ENCODE measurements at places on chromosomes 11 and 22.

- no peak for DNase-seq
Measured at GRCh38 chr11:115643549-115644270, 139.5 kb upstream of the CADM1 start.

GRCh38 chr11:113614097-113614496, 92.0 kb downstream of the TMPRSS5 start:
- DNase-seq, result no peak

DNA sequence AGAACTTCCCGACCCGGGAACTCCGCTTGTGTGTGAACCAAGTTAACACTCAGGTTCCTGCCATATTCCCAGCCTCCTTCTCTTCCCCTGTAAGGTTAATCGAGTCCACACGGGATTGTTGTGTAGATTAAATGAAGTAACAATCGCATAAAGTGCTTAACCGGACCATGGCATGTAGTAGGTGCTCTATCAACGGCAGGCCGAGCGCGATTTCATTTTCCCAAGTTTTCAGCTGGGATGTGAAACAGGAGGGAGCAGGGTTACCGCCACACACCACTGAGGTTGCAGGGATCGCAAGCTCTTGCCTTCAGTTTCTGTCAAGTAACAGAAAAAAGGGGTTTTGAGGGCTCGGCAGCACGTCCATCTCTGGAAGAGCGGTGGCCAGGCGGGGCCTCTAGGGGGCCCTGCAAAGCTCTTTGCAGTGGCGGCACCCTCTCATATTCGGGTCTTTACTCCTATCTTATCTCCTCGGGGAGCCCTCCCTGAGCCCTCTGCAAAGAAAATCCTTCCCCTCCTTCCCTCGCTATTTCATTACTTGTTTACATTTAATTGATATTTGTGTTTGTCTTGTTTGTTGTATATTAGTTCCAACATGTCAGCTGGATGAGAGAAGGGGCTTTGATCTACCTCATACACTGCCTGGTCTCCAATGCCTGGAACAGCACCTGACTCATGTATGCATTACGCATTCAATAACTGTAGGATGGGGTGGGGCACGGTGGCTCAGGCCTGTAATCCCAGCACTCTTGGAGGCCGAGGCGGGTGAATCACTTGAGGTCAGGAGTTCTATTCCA, 816 bp upstream of the PLEKHA7 start:
- peak; percentile 43 for DNase-seq

DNA sequence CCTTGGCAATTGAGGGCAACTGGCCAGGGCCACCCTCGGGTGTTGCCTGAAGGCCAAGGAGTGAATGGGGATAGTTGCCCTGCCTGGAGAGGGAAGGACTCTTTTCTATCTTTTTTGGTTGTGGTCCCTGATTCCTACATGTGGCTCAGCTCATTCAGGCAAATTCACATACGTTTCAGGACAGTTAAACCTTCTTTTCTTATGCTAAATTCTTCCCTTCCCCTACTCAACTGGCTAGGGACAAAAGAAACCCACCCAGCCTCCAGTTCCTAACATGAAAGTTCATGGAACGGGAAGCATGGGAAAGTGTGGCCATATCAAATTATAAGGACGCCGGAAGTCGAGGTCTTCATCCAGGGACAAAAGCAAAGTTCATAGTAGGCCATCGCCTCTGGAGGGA, 26.3 kb upstream of the APLNR start:
- DNase-seq, result no peak

DNA sequence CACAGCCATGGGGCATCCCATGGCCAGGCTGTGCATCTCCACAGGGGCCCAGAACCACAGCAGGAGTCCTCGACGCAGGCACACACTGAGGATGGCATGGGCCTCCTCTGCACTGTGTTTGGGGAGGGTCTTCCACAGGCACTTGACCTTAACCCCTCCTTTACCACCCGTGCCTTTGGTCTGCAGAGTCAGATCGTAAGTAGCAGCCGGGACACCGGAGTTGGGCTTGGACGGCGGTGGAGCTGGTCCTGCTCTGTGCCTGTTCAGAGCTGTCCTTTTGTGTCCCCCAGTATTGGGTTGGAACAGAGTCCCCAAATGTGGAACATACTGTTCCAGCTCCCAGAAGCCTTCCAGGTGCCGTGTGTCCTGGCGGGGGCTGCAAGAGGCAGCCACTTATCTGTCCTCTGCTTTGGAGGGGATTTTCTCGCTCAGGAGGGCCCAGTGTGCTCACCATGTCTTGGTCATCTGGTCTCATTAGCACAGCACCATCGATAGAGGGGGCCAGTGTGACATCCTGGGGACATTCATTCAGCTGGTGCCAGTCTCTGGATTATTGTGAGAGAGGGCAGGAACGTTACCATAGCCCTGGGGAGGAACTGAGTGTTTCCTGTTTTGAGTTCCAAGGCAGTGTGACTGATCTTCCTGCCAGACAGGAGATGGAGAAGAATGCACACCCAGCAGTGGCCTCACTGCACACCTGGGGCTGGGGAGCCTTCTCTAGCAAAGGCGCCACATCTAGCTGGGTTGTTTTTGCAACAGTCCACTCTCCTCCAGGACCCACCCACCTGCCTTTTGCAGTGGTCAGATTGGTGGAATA, 12.4 kb downstream of the CRELD2 start:
- DNase-seq, result peak; percentile 93

GRCh38 chr11:83641511-83641910, 355.3 kb upstream of the CCDC90B start:
- DNase-seq, result no peak

- no peak for DNase-seq
Measured at GRCh38 chr22:45207533-45207932, 33.2 kb downstream of the KIAA0930 start.

- no peak for DNase-seq
Measured at GRCh38 chr11:41399323-41399722, 60.1 kb downstream of the LRRC4C start.

DNA sequence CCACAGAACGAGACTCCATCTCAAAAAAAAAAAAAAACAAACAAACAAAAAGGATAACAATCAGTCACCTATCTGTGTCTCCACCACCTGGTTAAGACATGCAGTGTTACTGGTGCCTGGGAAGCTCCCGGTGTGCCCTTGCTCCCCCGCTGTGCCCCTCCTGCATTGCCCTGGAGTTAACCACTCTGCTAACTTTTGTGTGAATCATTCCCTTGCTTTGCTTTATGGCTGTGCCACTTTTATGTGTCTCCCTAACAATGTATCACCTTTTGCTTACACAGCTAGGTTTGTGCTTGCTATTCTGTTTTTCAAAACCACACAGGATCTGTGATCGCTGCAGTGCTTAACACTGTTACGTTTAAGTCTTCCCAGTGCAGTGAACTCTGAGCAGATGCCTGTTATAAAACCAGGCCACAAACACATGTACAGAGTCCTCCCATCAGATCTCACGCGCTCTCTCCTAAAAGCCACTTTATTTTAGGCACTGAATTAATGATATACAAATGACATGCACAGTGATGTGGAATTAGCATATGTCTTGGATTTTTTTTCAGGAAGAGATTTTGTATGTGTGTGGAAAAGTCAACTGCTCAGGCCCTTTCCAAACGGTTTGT, 69.9 kb downstream of the BUD13 start:
- DNase-seq, result no peak

DNA sequence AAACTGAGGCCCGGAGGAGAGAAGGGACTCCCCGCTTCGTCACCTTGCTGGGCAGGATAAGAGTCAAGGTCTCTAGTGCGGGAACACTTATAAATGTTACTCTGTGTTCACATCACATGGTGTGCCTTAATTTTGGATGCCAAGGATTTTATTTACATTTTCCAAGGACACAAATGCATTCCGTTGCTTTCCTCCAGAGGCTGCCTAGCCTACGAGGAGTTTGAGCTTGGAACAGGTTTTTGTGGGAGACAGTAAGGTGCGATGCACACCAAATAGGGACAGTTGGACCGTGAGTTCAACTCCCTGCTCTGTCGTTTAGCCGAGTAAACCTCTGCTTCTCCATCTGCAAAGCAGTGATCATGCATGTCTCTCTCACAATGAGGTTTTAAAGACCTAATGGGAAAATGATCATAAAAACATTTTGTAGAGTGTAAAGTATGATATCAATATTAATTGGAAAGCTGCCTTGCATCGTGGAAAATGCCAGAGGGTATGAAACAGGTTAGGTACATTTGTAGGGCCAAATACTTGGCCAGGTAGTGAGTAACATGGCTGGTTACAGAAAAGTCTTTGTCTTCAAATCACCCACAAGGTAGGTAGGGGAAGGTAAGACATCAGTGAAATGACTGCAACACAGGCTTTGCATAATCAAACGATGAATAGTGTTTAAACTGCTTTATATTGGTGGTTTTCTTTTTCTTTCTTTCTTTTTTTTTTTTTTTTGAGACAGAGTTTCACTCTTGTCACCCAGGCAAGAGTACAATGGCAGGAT, 61.8 kb downstream of the ST3GAL4 start:
- no peak for DNase-seq

DNA sequence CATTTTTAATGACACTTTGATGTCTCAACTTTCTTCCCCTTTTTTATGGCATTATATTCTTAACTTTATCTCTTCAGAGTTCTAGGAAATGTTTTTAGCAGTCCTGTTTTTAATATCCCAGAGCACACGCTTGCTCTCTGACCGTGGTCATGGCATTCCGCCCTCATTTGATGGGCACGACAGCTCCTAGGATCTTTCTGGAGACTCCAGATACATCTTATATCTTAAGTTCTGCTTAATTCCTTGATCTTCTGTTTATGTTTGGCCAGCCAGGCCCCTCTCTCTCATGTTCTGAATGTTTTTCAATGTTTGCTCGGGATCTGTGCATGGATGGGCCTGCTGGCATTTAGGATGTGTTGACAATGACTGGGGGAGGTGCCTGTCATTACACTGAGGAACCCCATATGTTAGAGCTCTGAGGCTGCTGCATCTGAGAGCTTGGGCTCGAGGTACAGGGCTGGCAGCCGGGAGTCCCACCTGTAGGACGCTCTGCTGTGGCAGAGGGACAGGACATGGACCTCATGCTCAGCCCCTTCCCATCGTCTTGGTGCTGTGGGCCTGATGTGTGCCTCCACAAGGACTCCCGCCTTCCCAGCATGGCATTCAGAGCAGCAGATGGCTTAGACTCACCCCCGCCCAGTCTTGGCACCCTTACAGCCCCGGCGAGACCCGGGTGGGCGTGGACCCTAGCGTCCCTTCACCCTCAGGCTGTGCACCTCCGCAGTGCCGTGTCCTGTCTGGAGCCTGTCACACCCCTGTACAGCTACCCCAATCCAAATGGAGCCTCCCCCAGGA, 75.0 kb downstream of the CDKN1C start:
- DNase-seq, result no peak

- peak; percentile 42 for DNase-seq
Measured at GRCh38 chr22:49969751-49970527, 9.4 kb downstream of the PIM3 start.

DNA sequence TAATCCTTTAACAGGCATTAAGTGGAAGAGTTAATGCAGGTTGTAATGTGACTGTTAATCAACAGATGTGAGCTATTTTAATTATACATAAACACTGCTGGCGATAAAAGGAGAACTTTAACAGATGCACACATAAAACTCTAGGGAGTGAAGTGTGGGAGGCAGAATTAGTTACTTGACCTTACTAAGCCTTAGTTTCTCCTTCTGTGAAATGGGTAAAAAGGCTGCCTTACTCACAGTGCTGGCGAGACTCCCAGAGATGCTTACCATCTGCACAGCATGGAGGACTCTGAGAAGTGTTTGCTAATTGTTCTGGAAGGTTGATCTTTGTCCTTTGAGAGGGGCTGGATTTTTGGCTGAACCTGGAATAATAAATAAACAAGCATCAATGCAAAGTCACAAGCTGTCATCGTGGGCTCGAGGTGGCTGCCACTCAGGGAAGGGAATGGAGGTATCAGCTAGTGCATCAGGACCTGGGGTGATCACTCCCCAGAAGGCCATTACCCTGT, 58.6 kb upstream of the MPEG1 start:
- no peak for DNase-seq

GRCh38 chr22:27711012-27711411, 90.5 kb downstream of the MN1 start:
- no peak for DNase-seq
